Stimulated activated CD8-positive, alpha-beta memory T cell treated with anti-CD3 and anti-CD28 coated beads, Interleukin-7, amount 100 ng/mL, for 1 hour (primary cell): ENCODE measurements at places on chromosomes 16 and 17.

GRCh38 chr17:76943781-76944213 lies 75.6 kb downstream of the MGAT5B start:
- no peak for DNase-seq

DNA sequence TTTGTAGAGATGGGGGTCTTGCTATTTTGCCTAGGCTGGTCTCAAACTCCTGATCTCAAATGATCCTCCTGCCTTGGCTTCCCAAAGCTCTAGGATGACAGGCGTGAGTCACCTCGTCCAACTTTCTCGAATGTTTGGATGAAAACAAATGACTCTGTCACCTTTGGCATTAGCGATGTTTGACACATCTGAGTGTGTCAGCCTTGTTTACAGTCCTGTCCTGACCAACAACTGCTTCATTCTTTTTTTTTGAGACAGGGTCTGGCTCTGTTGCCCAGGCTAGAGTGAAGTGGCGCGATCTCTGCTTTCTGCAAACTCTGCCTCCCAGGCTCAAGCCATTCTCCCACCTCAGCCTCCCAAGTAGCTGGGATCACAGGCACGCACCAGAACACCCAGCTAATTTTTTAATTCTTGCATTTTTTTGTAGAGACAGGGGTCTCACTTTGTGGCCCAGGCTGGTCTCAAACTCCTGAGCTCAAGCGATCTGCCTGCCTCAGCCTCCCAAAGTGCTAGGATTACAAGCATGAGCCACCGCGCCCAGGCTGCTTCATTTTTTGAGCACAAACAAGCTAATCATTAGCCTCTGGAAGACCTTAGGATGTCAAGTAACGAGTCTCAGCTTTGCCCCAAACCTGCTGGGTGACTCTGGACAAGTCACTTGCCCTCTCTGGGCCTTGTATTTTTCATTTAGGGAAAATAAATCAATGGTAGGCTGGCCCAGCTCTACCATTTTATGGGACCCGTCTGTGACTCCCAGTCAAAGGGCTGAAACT lies 7.4 kb downstream of the MYH11 start:
- DNase-seq, result no peak

DNA sequence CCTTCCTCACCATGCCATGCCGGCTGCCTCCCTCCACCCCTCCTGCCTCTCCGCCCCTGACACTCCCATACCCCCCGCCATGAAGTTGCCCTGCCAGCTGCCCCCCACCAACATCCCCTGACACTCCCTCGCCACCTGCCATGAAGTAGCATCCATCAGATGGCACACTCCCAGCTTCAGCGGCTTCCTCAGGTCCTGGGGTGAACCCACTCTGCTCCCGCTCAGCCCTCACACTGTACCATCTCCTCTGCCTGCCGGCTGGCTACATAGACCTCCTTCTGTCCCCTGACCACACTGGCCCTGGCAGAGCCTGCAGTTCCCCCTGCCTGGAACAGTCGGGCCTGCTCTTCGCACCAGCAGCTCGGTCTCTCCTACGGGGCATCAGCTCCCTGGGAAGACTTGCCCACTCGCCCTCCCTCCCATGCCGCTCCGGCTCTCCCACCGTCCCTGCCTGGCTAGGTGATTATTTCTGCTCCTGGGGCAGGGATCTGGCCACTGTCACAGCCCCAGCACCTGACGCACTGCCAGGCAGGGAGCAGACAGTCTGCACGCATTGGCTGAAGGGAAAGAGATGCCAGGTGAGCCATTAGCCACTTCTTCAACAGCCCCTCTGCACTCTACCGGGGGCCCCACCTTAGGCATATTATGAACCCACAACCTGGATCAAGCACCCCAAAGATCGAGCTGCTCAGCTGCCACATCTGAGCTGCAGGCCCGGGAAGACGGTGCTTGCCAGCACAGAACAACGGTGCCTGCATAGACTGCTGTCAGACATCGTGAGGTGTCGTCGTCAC lies 9.0 kb downstream of the CANT1 start:
- no peak for DNase-seq

DNA sequence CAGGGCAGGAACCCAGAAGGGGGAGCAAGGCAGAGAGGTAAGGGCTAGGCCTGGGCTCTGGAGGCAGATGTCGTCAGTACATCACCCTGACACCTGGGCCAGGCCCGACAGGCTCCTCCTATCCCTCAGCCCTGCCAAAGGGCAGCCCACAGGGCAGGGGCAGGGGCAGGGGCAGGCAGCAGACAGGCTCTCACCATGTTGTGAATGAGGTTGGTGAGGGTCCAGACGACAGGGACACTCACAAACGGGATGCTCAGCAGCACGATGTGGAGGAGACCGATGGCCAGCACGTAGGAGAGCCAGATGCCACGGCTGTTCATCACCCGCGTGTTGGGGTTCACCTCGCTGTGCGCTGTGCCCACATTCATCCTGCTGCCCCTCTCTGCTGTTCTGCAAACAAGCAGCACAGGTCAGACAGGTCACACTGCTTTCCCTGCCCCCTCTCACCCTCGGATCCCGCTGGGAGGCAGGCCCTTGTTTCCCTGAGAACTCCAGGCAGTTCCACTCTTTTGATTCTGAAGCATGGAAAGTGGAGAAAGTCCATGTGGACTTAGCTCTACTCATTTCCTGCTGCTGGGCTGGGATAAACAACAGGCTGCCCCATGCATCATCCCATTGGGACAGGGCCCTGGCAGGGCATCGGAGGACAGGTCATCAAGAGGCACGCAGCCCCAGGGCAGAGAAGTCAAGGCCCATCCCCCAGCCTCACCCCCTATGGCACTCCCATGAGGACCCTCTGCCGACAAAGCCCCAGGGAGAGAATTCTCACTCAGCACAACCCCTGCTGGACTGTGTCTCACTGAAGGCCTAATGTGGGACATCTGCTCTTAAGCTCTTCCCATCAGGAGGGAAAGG lies 3.3 kb downstream of the ORMDL3 start:
- no peak for DNase-seq

DNA sequence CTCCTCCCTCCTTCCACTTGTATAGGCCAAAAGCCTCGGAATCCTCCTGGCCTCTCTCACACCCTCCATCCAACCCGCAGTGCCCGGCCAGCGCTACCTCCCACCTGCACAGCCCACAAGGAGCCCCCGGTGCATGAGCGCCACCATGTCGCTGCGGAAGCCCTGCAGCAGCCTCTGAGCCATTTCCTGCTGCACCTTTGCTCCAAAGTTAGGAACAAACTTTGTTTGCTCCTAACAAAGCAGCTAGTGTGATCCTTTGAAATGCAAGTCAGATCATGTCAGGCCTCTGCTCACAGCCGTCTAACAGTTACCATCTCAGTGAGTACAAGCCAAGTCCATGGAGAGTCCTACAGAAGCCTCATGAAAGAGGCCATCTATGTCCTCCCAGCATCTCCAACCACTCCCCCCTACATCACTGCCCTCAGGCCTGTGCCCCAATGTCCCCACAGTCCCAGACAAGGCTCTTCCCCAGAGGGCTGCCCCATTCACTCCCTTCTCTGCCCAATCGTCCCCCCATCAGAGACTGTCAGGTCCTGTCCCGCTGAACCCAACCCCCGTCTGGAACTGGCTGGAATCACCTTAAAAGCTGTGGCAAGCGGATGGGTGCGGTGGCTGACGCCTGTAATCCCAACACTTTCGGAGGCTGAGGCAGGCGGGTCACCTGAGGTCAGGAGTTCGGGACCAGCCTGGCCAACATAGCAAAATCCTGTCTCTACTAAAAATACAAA lies 7.5 kb downstream of the DCAKD start:
- no peak for DNase-seq

DNA sequence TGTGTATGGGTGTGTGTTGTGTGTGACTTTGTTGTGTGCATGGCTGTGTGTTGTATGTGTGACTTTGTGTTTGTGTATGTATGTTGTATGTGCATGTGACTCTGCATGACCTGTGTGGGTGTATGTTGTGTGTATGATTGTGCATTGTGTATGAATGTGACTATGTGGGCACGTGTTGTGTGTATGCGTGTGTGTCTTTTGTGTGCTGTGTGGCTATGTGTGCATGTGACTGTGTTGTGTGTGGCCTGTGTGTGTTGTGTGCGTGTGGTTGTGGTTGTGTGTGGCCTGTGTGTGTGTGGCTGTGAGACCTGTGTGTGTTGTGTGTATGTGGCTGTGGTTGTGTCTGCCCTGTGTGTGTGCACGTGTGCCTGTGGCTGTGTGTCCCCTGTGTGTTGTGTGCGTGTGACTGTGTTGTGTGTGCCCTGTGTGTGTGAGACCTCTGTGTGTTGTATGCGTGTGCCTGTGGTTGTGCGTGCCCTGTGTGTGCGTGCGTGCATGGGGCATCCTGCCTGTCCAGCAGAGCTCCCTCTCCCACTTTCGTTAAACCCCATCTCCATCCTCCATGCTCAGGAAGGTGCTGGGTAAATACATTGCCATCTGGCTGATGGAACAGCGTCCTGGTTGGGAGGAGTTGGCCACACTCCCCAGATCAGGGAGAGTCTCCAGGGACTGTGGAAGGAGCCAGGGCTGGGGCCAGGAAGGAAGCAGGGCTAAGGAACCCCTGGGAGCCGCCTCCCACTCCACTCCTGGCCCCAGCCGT lies 90.1 kb upstream of the GSE1 start:
- DNase-seq, result no peak
